ENCODE measurements at places on chromosomes 7 and 10.

- DNase-seq, result peak; percentile 66
These were observed 1.4 kb downstream of the HYAL4 start for GRCh38 chr7:123846217-123846891.

DNA sequence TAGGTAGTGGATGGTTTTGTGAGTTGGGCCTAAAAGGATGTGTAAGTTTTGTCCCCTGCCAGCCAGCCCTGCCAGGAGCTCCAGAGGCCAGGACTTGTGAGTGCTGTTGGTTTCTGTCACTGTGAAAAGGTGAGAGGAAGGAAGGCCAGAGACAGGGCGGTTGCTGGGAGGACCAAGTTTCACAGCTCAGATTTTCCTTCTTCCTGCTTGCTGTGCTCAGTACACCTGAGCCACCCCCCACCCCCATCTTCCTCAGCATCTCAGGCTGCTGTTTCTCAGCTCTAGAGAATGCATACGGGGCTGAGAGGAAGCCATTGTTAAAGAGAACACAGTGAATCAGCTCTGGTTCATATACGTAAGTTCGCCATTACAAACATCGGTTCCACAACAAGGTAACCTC, 139.9 kb downstream of the BUB3 start:
- DNase-seq, result no peak

GRCh38 chr7:42453931-42454361, 216.9 kb upstream of the GLI3 start:
- DNase-seq, result peak; percentile 87

DNA sequence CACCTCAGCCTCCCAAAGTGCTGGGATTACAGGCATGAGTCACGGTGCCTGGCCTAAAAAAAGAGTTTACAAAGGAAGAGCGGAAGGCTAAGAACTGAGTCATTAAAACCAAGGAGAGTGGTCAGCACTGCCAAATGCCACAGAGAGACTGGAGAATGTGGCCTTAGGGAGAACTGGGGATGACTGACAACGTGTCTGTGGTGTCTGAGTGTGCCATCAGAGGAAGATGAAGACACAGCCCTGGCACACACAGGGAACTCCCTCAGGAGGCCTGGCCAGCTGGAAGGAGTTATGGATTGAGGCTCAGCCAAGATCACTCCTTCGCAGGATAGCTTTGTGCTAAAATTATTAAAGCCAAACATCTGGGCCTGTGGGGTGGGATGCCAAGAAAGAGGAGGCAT, 3.9 kb upstream of the INA start:
- peak; percentile 7 for DNase-seq

DNA sequence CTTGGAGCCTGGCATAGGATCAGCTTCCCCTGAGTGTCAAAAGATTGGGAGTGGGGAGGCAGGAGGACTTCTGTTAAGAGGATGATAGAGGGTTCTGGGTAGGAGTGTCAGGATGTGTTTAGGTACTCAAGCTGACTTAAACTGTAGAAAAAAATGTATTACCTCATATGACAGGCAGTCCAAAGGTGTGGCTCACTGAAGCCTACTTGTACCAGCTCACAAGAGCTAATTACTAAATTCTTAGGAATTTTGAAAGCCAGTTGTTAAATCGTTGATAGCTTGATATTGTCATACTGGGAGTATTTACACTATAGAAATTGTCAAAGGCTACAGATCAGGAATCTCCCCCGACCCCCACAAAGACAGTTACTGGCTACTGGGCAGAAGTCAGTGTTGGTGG, 32.1 kb downstream of the FAS start:
- DNase-seq, result no peak

DNA sequence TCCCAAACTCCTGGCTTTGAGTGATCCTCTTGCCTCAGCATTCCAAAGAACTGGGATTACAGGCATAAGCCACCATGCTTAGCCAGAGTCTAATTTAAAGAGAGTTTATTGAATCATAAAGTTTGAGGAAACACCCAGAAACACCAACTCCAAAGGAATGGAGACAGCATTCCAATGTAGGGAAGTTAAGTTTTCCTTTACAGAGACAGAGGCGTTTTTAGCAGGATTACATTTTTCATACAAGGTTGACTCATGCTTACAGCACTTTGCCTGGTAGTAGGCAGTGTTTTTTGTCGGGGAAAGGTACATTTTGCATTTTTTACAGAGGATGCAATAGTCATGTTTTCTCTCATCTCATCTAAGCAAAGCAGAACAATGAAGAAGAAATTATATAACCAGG, 18.9 kb upstream of the OPN4 start:
- DNase-seq, result no peak

DNA sequence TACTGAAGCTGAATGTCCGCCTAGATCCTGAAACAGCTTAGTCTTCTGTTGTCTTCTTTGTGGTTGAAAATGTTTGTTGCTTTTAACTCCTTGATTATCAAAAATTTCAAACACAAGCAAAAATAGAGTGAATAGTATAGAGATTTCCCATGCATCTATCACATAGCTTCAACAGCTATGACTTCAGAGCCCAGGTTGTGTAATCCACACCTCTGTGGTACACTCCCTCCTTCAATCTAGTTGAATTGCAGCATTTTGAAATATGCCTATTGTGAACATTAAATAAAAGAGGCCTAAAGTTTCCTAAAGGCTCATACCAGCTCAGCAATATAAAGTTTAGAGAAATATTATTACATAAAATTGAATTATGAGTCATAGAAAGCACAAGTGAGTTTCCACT, 204.7 kb upstream of the HDAC9 start:
- no peak for DNase-seq

DNA sequence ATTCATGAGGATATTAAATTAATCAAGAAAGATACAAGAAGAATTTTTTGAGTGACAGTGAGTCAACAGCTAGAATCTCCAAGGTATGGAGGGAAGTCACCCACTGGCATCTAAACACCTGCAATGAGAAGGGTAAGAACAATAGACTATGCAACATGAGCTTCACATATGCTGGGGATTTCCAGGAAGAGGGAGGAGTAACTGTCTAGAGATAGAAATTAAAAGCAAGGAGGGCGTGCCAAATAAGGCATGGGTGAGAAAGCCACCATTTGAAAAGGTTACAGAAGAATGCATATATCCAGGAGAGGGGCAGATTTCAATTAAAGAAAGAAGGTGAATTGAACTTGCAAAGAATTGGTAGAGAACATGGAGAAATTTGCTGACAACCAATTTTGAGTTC, 365.7 kb downstream of the GPR37 start:
- DNase-seq, result no peak

- DNase-seq, result no peak
These were observed 47.5 kb downstream of the CAMK2B start for GRCh38 chr7:44277851-44278250.

- no peak for DNase-seq
These were observed 99.3 kb upstream of the NFE2L3 start for GRCh38 chr7:26052706-26053105.

DNA sequence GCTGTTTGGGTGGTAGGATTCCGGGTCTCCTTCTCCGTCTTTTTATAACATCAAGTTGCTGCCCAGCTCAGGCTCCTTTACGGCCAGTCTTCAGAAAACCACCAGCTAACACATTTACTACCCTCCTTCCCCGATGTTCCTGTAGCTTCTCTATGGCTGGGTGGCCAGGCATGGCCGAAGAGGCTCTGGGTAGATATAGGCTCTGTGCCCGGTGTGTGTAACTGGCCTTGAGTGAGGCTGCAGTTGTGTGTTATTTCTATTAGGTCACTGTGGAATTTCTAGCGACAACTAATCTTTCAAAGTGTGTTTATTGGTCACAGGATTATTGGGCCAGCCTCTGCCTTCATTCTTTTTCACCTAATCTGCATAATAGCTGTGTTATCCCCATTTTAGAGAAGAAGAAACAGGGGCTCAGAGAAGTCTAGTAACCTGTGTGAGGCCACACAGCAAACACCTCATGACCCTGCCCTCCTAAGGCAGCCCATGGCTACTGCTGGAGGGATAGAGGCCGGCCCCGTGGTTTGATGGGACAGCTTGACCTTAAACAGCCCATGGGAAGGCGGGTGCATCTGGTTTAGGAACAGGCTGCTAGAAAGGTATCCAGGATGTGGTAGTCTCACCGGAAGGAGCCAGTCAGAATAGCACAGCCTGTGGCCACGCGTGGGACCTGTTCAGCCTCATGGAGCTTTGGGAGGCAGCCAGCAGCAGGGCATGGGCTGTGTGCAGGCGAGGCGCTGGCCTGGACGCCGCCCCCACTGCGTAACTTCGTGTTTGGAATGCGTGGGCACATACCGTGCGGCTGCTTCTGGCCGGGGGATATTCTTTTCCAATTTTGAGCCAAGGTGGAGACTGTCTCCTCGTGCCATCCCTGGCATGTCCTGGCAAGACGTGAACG, 29.7 kb downstream of the HTRA1 start:
- DNase-seq, result no peak

DNA sequence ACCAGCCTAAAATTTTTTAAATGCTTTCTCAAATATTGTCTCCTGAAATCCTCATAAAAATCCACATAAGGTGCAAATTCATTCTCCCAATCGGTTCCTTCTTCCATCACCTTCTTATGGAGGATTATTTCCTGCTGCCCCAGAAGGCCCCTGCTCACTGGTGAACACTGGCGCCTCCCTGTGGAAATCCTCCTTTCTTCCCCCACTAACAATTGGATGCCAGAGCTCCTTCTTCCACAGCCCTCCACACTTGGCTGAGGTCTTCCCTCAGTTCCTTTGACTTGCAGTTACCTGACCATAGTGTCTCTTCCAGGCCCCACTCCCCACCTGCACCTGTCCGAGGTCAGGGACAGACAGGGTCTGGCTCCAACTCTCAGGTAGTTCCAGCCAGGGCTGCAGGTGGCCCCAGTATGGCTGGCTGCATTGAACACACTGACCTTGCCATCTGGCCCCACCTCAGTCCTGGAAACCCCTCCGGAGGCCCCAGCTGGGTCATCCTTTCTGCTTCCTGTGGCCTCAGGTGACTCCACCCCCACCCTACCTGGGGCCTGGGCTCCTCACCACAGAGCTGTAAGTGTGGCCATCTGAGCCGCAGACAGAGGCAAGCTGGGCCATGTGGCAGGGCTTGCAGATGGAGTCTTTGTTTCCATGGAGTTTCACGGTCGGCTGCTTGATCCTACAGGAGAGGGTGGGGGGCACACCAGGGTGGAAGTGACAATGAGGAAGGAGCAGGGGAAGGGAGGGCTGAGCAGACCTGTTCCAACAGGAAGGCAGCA, 18.4 kb downstream of the SPOCK2 start:
- peak; percentile 64 for DNase-seq

- peak; percentile 74 for DNase-seq
These were observed 154.8 kb upstream of the PRSS58 start for GRCh38 chr7:142412551-142413193.

GRCh38 chr10:49297818-49298670, 926 bp upstream of the C10orf71 start:
- no peak for DNase-seq

GRCh38 chr7:27073076-27073475, 22.7 kb downstream of the HOXA1 start:
- no peak for DNase-seq

GRCh38 chr7:130356121-130356875, 11.7 kb downstream of the CPA5 start:
- DNase-seq, result no peak

DNA sequence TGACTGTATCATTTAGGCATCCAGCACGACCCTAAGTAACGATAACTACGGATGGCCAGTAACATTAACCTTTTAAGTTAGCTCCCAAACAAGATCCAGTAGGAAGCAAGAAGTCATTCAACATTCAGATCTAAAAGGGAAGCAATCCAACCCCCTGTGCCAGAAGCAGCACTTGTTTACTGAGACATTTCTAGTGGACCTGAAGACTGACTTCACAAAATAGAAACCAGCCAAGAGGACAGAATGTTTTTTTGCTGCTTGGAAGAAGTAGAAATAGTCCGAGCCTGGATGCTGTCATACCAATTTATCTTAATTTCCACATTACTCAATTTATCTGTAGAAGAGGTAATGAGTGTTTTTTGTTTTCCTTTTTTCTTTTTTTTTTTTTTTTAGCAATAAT, 88.0 kb upstream of the CTTNBP2 start:
- DNase-seq, result no peak

DNA sequence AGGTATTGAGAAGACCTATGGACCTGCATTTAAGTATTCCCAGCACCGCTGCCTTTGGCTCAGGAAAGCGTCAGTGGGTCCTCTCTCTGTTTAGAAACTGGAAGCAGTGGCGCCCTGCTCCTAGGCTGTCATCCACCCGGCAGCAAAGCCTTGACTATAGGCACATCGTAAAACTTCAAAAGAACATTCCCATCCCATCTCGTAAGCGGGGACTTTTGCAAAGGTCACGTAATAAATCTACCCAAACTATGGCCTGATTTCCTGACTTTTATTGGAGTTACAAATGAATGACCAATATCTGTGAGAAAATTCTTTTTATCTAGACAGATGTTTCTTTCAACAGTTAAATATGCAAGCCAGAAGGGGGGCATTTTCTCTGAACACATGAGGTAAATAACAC, 115.8 kb upstream of the TCERG1L start:
- no peak for DNase-seq

- DNase-seq, result peak; percentile 20
These were observed 52.7 kb downstream of the RBM17 start for GRCh38 chr10:6141296-6142151.

DNA sequence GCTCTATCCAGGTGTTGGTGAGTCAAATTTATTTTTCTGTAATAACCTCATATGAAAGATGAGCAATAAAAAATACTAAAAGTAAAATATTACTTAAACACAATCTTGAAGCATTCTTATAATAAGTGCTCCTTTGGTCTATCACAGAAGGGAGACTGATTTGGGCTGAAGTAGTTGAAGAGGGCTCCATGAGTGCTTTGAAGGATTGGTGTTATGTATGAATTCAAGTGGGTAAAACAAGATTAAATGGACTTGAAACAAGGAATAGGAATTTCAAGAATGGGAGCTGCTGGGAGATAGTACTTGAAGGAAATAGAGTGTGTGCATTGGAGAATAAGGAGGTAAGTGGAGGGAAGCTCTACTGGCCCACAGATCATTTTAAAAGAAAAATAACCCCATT, 7.3 kb upstream of the OR2A2 start:
- no peak for DNase-seq

GRCh38 chr10:73953665-73954064, 42.7 kb downstream of the PLAU start:
- no peak for DNase-seq

DNA sequence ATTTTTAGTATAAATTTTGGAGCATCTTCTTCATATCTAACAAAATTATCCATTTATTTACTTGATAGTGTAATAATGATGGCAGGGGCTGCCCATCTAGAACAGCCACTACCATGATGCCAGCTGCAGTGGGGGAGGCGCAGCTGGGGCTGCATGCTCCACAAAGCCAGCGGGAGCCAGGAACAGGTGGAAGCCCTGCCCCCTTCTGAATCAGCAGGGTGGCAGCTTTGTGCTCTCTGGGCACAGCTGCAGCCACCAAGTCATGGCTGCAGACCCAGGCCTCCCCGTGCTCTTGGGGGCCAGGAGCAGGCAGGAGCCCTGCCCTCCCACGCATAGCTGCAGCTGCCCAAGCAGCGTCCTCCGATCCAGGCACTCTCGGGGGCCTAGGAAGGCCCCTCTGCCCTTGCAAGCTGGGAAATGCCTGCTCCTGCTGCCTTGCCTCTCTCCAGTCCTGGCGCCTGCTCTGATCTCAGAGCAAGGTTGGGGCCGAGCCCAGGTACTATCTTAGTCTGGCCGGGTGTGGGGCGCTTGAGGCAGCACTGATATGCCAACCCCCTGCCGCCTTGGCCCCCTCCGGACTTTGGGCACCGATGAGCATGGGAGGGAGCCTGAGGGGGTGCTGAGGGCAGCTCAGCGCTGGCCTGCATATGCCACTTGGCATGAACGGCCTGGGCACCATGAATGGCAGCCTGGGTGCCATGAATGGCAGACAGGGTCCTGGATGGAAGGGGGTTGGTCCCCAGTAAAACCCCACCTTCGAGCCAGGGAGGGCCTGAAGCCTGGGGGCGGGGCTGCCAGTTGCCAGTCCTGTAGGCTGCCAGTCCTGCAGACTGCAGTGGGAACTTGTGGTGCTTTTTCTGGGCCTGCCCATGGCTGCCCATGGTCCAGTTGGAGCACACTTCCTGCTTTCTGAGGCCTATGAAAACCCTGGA, 1110.8 kb upstream of the POT1 start:
- DNase-seq, result peak; percentile 3

Data from NCI-H82 (cell line).